Jurkat, Clone E6-1 (cell line): ENCODE measurements at places on chromosomes 6 and 20.

- DNase-seq = no peak
These were observed 24.3 kb upstream of the EMILIN3 start for GRCh38 chr20:41390889-41391288.

DNA sequence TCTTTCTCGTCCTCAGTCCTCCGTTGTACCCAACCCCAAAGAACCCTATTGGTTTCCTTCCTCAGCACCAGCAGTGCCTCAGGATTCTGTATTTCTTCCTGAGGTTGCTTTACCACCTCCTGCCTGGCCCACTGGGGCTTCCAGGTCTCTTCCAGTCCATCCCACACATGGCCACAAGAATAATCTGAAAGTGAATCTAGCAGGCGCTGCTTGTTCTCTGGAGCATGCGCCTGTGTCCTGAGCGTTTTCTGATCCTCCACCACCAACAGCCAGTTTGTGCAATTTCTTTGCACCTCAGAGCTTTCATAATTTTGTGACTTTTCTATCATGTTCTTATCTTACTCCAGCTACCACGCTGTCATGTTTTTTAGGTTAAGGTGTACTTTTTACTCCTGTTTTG, 11.6 kb upstream of the HSP90AB1 start:
- DNase-seq = no peak

GRCh38 chr6:15365273-15365687, 119.4 kb downstream of the JARID2 start:
- DNase-seq = no peak

DNA sequence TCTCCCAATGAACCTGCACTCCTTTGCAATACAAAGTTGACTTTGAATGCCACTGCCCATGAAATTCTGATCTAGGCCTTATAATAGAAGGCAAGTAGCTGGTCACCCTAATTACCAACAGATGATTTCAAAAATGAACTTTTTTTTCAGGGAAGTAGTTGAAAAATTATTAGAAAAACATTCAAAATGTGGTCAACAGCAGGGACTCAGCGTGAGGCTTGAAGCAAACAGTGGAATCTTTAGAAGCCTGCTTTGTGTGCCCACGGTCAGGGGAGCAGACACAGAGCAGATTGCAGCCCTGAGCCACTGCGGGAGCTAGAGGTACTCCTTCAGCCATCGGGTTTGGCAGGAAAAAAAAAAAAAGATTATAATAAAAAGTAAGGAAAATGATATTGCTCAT, 87.1 kb upstream of the HEY2 start:
- no peak for DNase-seq

DNA sequence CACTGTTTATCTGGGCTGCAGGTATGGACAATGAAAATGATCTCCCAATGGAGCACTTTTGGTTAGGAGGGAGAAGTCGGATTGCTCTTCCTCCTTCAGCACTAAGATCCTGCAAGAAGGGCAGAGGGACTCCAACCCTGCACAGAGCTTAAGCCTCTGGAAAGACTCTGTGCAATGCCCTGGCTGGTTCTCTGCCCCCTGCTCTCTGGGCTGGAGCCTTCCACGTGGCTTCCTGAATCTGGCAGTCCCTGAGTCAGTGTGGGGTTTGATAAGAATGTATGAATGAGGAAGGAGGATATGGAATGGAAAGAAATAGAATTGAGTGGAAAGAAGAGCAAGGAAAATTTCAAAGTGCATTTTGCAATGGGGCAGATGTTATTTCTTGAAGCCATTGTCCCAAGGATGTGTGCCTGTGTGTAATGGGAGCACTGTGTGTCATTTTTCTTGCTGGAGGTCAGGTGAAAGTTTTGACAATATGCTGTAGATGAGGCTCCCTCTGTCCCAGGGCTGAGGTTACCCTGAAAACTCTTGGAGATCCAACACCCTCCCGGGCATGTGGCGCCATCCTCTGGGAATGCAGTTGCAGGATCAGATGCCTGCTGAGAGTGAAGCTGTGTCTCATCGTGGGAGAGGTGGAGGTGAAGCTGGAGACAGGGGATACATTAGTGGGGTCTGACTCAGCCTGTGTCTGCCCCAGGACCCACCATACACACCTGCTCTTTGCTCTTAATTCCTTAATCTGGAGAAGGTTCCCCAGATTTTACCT, 16.3 kb upstream of the CST9L start:
- no peak for DNase-seq

DNA sequence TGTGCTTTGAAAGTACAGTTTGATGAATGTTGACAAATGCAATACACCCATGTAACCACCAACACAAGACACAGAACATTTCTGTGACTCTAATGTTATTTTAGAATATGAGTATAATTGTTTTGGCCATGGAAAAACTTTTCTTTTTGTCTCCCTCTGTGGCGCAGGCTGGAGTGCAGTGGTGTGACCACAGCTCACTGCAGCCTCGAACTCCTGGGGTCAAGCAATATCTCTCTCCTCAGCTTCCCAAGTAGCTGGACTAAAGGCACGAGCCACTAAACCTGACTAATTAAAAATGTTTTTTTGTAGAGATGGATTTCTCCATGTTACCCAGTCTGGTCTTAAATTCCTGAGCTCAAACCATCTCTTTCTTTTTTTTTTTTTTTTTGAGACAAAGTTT, 20.3 kb upstream of the BCAS4 start:
- DNase-seq = no peak

DNA sequence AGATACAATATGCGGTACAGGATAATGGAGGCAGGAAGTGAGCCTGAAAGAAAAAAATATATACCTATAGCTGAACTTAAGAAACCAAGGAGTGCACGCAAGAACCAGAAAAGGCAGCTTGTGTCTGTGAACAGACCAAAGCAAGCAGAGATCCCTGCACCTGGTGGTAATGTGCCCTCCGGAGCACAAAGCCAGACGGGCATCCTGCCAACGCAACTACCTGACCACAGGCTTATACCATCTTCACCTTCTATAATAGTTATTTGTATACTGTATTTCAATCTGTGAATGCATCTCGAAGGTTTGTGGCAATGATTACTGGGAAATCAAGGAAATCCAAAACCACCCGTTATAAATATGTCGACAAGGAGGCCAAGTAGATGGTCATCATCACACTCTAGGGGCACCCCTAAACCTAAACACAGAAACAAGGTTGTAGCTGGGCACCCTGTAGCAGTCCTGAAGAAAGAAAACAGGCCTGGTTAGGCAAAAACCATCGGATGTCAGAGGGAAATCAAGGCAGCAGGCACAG, 801 bp downstream of the FBXL4 start:
- peak; percentile 75 for DNase-seq

- no peak for DNase-seq
These were observed 774.4 kb downstream of the HDGFL1 start for GRCh38 chr6:23343610-23344306.

DNA sequence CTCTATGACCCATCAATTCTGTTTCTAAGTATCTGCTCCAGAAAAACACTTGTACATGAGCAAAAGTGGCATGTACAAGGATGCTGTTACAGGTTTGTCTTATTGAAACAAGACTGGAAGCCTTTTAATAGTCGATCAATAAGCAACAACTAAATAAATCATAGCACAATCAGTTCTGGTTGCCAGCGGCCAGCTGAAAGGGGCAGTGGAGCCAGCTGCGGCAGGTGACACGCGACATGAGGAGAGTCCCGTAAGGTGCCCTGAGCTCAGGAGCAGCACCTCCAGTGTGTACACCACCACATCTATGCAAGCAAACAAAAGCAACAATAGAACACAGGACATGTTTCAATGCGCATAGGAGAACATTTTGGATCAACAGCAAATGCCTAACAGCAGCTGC, 20.7 kb upstream of the NNAT start:
- no peak for DNase-seq

DNA sequence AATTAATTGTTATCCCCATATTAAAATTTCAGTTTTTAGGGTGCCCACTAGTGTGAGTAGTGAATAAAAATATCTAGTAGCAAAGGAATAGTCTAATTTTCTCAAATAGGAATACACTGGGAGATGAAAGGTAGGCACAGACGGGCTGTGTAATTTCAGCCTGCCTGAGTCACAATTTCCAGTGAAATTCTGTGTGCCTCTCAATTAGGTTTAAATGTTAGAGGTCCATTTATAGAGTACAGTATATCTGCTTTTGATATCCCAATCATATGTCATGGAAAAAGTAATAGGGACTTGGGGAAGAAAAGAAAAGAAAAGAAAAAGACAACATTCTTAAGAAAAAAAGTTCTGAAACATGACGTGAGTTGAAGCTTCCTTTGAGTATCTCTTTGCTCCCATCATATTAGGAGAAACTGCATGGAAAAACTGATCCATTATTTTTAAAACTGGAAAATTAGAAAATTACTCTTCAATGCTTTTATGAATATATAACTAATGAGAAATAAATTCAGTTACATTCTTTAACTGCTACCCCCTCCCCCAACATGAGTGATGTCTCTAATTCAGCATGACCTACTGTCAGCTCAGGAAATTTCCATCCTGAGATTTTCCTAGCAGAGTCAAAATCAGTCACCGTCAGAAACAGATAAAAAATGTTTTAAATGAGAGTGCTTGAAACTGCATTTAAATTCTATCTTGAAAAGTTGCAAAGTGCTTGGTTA, 473.8 kb upstream of the HSF2 start:
- DNase-seq = no peak

- DNase-seq = no peak
These were observed 271.6 kb downstream of the FARS2 start for GRCh38 chr6:5532941-5533340.

- DNase-seq = no peak
These were observed 150.9 kb downstream of the DST start for GRCh38 chr6:56491606-56492328.

- DNase-seq = no peak
These were observed 76.1 kb downstream of the DTD1 start for GRCh38 chr20:18663932-18664331.

DNA sequence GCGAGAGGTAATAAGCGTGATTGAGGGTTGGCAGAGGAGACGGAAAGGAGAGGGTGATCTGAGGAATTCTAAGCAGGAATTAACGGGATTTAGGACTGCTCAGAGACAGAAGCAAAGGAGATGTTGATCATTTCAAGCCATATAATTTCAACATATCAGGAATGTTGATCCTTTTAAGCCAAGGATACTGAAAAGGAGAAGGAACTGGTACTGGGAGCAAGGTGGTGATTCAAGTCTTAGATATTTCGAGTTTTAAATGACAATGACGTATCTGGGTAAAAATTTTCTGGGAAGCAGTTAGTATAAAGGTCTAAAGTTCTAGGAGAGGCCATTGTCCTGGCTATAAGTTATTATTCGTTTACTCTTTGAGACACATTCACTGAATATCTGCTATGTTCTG, 91.3 kb upstream of the OGFRL1 start:
- no peak for DNase-seq

DNA sequence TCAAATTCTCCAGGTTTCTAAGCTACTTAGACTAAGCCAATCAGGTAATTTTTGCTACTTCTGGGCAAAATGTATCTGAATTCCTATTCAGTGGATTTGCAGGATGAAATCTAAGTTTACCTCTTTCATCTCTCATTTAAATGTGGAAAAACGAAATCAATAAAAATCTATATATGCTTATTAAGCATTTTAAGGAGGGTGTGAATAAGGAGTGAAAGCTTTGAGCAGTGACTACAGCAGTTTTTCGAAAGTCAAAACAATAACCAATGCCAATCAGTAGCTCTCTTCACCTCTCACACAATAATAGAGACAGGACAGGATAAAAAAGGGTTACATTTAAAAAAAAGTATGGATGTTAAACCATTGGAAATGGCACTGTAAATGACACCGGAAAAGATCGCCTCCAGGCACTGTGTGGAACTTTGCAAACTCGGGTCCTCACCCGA, 476 bp upstream of the BCKDHB start:
- no peak for DNase-seq

GRCh38 chr6:43186019-43186418, 4.0 kb downstream of the CUL9 start:
- DNase-seq = no peak

GRCh38 chr20:55667955-55668354, 337.4 kb downstream of the CBLN4 start:
- DNase-seq = no peak

- no peak for DNase-seq
These were observed 25.6 kb downstream of the FUCA2 start for GRCh38 chr6:143485967-143486366.

DNA sequence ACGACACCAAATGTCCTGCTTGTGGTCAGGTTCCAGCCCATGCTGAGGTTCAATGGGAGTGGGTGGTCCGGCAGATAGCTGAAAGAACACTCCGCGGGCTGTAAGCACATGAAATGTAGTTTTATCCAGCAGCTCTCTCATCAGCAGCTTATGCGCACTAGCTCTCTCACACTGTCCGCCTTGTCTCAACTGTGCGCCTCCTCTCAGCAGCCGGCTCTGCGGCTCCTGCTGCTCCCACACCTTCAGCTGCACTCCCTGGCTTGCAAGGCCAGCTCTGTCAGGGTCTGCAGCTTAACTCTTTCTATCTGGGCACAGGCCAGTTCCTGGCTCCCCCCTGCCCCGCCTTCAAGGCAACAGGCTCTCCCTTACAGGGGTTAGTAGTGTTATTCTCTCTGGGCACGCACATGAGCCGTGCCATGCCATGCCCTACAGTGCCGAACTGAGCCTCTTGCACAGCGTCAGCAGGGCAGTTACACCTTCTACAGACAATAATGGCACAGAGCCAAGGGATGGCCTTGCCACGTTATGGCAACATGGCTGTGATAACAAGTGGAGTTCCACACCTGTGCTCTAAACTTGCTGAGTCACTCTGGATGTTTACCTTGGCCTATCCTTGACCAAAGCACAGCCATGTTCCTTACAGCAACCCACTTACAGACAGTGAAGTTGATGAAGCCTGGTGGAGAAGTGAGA, 84.0 kb upstream of the LRFN2 start:
- no peak for DNase-seq

DNA sequence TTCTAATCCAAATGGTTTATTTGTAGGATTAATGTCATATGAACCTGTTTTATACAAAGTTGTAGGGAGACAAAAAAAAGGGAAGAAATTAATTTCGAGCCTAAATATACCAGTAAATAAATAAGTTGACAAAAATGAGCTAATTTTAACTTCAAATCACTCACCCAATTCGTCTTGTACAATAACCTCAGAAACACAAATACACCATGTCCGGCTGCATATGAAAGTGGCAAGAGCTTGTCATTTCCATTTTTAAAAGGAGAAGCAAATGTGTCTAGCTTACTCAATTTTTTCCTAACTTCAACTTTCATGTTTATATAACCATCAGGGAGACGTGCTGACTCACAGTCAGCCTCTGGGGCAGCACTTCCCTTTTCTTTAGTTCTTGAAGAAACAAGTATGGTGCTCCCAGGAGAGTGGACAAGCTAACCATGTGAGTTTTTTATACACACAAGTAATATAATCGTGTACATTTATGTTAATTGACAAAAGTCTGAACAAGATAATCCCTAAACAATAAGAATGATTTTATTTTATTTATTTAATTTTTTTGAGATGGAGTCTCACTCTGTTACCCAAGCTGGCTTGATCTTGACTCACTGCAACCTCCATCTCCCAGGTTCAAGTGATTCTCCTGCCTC, 55.5 kb upstream of the SGK1 start:
- no peak for DNase-seq

- DNase-seq = no peak
These were observed 9.7 kb downstream of the HECA start for GRCh38 chr6:139144490-139145085.

- no peak for DNase-seq
These were observed 19.5 kb upstream of the RSPH4A start for GRCh38 chr6:116596815-116597214.

GRCh38 chr6:137717074-137718073, 149.7 kb upstream of the TNFAIP3 start:
- peak; percentile 75 for DNase-seq
